Activated T-helper 9 cell treated with anti-CD3 and anti-CD28 coated beads, Interleukin-2, amount 50 U/mL, for 16 hours (primary cell): ENCODE measurements at places on chromosomes 3 and 15.

DNA sequence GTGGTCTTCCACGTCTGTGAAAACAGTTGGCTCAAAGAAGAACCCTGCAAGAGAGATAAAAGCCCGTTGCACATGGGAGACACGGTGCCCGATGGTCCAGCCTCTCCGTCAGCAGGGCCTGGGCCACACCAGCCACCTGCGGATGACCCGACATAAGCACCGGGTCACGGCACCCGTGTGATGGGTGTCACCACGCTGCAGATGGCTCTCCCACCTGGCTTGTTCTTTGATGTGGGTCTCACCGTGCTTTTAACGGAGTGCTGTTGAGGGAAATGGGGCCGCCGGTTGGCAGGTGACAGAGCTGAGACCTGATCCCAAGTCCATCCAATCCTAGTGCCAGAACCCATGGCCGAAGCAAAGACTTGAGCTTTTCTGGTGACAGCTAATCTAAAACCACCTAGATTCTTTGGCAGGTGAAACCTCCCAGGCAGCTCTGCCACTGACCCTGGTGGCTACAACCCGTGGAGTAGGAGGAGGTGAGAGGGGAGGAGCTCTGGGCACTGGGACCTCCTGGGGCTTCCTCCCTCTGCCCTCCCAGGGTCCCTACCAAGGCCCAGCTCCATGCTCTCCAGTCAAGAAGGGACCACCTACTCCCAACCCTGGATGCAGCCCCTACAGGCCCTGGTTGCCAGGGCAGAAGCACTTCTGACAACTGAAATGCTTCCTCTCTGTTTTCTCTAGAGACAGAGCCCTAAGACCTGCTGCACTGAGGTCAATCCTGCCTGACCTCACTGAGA is 23.4 kb upstream of the SLC41A3 start:
- DNase-seq, result no peak

DNA sequence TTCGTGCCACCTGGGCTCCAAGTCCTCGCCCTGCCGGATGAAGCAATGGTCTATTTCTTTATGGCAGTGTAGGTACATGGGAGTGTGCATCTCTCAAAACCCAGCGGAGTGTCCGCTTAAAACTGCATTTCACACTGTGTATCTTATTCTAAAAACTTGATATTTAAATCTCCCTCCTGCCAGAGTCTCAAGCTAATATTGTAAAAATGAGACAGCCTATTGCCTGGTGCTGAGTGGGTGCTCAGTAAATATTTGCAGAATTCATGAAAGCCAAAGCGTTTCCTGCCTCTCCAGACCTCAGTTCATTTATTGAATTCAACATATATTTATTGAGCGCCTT is 330 bp upstream of the TBC1D2B start:
- DNase-seq, result no peak

GRCh38 chr3:157669416-157669815 is 166.2 kb upstream of the VEPH1 start:
- DNase-seq, result no peak

GRCh38 chr3:25182794-25183193 is 245.3 kb upstream of the RARB start:
- DNase-seq, result no peak

DNA sequence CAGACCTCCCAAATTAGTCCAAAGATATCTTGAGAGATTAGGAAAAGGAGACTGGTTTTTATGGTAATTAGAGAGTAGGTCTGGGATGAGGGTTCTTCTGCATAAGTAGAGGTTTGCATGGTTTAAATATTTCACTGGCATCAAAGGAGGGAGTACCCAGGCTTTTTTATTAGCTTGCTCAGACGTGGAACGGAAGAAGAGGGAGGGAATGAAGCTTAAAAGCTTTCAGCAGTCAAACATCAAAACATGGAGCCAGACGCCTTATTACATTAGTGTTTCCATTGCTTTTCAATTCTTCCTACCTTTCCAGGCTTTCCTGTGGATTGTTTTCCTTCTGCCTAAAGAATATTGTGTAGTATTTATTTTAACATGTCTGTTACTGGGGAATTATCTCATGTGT is 342.1 kb upstream of the SOX2 start:
- DNase-seq, result no peak

- DNase-seq, result no peak
These were observed 225.9 kb downstream of the OXSM start for GRCh38 chr3:26015752-26016151.

DNA sequence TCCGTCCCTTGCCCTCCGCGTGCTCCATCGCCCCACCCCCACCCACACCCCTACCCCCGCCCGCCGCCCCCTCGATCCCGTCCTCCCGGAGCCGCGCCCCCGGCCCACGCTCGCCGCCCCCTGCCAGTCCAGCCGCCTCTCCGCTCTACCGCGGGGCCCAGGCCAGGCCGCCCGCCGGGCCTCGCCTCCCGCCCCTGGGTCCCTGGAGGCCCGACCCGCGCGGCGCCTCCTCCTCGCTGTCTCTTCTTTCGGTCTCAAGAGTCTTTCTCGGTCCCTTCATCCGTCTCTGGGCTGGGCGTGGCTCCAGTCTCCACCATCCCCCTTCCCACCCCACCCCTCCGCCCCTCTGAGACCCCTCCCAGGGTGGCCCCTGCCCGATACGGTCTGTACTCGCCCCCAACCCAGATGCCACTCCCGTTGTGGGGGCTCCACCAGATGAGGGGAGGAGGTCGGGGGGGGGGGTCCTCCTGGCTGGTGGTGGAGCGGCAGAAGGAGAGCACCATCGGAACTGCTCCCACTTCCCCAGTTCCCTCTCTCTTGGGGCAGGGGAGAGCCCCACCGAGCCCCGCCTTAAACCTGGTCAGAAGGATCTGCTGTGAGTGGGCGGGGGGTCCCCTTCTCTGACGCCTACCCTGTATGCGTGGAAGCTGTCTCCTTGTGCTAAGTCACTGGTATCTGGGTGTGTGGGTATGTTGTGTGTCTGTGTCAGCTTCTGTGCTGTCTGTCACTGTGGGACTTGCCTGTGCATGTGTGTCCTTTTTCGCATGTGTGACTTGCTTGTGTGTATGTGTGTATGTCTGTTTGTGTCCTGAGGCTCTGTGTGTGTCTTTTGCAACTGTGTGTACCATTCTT is 1.0 kb downstream of the PRKCD start:
- DNase-seq, result peak; percentile 34

GRCh38 chr3:148880681-148881080 is 15.6 kb downstream of the CPA3 start:
- DNase-seq, result no peak

DNA sequence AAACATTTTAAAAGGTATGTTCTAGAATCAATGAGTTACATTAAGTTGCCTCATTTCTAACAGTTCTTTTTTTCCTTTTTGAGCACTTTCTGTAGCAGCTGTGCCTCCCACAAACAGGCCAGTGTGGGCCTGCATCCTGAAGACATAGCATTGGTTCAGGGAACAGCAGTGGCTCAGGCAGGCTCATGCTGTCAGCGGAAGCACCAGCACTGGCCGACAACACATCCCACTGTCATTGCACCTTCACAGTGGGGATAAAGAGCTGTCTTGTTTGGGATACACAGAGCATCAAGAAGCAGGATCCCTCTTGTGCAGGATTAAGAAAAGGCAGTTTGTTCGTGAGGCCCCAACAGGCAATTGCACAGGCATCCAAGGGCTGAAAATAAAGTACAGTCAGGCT is 123.3 kb downstream of the MOBP start:
- no peak for DNase-seq

DNA sequence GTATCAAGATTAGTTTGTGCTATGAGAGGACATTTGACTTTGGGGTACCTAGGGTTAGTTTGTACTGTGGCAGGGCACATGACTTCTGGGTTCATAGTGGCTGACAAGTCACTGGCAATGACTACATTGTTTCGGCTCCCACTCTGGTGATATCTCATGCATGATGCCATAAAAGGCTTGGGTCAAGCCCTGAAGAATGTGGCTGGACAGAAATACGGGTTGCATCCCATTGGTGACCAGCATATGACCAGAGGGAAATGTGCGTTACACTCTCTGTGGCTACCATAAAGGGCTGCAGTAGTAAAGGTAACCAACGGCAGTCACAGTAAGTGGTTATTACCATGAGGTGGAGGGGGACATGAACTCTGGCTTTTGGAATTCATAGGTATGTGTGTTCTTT is 18.4 kb downstream of the THOC7 start:
- no peak for DNase-seq
